ENCODE measurements at places on chromosomes 6 and 20.

- no peak for DNase-seq
These were observed 51.0 kb upstream of the IL20RA start for GRCh38 chr6:137095651-137096238.

DNA sequence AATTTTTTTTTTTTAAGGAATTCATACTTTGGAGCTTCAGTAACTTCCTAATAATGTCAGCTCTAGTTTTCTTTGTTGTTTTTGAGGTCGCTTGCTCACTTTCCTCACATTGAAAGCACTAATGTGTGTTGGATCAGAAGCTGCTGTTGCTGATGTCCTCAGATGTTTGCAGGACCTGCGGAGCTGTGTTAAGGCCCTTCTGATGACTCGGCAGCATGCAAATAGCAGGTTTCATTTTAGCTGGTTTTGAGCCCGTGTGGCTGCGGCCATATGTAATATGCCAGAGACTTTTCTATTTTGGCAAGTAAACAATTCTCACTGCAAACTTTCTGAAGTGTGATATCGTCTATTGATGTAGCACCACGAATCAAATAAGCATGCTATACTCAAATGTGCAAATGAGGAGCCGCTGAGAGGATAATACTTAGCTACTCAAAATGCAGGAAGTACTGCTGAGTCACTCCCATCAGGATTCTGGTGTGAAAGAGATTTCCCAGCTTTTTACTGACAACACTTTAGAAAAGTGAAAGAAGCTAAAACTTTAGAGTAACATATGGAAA is 187.8 kb downstream of the SASH1 start:
- DNase-seq: peak; percentile 85

- DNase-seq: no peak
These were observed 230.3 kb upstream of the CDYL start for GRCh38 chr6:4545893-4546292.

DNA sequence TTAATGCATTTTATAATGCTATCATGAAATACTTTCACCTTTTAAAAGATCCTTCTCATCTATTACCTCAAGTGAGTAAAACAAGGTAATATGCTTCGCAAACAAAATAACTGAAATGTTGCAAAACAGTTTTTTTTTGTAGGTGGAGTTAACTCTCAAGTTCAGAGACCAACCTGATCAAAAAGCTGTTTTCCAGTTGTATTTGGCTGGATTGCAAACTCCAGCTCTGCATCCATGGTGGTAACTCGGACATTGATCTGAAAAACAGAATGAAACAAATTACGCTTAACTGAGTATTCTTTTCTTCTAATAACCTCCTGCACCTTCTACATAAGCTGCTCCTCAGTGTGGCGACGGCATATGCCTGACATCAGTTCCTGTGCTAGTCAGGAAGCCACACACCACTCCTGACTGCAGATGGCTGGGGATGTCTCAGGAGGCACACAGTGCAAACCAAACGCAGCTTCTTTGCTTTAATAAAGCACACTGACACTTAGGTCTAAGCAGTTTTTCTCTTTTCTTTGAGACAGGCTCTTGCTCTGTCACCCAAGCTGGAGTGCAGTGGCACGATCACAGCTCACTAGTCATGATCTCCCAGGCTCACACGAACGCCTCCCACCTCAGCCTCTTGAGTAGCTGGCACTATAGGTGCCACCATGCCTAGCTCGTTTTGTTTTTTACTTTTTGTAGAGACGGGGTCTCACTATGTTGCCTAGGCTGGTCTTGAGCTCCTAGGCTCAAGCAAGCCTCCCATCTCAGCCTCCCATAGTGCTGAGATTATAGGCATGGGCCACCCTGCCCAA is 29.9 kb downstream of the EZR start:
- no peak for DNase-seq

- no peak for DNase-seq
These were observed 59.5 kb downstream of the BMP6 start for GRCh38 chr6:7785243-7786035.

- DNase-seq: no peak
These were observed 38.3 kb upstream of the FAM184A start for GRCh38 chr6:119116712-119117281.

- peak; percentile 77 for DNase-seq
These were observed 166.6 kb upstream of the MARCKS start for GRCh38 chr6:113690281-113691259.

DNA sequence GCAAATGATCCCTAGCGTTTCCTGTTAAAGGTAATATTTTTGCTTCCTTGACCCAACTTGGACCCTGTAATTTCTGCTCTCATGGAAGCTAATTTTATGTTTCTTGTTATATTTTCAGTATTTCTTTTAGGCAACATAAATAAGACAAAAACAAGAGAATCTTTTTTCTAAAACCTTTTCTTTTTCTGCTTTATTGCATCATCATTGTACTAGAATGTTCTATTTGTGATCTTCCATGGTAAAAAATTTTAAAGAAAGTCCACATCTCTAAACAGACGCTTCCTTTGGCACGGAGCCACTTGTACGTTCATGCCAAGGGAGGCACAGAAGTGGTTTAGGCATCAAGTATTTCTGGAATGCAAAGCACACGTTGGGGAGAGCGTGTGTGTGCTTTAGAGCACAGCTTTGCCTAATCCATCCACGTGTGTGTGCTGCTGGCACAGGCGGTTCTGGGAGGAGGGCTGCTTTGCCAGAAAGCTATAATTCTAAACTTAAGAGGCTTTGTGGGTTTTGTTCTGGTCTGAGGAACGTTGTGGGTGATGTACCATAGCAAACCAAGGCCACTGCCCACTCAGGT is 98.3 kb downstream of the SASH1 start:
- peak; percentile 94 for DNase-seq

GRCh38 chr20:48003021-48003420 is 217.7 kb upstream of the SULF2 start:
- no peak for DNase-seq
